ENCODE measurements at places on chromosomes 6 and 20. TPM values are rescaled to one million over a fixed set of nuclear protein-coding genes. Genes with fewer than 3 reads are reported as not detected.

The STMND1 gene
- not detected for total RNA-seq

The NUP153 gene
- total RNA-seq = 27.5 TPM

The GRIK2 gene
- total RNA-seq = 0.35 TPM

The LRRN4 gene
- total RNA-seq = not detected

The LY6G6C gene
- total RNA-seq = 0.23 TPM

The MED23 gene
- 7.7 TPM for total RNA-seq

The CST3 gene
- 426 TPM for total RNA-seq

The CPNE5 gene
- 0.20 TPM for total RNA-seq

The NKX2-2 gene
- total RNA-seq = not detected
